Activated CD4-positive, CD25-positive, alpha-beta regulatory T cell treated with anti-CD3 and anti-CD28 coated beads, Interleukin-2, amount 50 U/mL, for 16 hours (primary cell): ENCODE measurements at places on chromosomes 6 and 20.

- DNase-seq, result no peak
Measured at GRCh38 chr6:38724343-38724742, 9.2 kb downstream of the DNAH8 start.

GRCh38 chr6:160421854-160422253 lies 73.7 kb downstream of the SLC22A3 start:
- DNase-seq, result no peak

GRCh38 chr6:165605901-165606739 lies 56.9 kb downstream of the PDE10A start:
- no peak for DNase-seq

DNA sequence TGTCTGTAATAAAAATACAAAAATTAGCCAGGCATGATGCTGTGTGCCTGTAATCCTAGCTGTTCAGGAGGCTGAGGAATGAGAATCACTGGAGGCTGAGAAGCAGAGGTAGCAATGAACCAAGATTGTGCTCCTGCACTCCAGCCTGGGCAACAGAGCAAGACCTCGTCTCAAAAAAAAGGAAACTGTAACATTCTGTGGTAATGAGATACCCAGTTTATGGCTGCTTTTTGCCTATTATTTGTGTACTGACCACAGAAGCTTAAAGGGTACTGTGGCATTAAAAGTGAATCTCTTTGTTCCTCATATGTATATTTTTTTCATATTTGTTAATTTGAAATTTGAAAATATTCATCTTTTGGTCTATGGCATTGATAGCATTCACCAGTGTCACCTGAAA lies 185.4 kb downstream of the UST start:
- DNase-seq, result no peak

DNA sequence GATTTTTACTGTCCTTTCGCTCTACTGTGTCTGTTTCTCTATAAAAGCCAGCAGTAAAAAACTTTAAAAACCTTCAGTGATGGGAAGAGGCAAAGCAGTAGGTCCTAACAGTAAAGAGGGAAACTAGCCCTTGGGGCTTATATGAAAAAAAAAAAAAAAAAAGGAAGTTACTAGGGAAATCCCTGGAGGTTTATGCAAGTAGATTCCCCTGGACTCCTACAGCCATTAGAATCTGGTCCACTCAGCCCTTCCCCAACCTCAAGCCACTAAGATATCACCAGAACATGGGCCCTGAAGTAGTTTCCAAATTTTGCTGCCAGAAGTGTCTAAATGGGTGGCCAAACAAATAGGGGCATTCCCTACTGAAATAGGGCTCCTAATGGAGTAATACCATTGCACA lies 70.5 kb upstream of the HINT3 start:
- no peak for DNase-seq

GRCh38 chr6:89729818-89730217 lies 89.8 kb downstream of the MDN1 start:
- no peak for DNase-seq

- DNase-seq, result no peak
Measured at GRCh38 chr6:141675957-141676356, 456.8 kb upstream of the GJE1 start.

DNA sequence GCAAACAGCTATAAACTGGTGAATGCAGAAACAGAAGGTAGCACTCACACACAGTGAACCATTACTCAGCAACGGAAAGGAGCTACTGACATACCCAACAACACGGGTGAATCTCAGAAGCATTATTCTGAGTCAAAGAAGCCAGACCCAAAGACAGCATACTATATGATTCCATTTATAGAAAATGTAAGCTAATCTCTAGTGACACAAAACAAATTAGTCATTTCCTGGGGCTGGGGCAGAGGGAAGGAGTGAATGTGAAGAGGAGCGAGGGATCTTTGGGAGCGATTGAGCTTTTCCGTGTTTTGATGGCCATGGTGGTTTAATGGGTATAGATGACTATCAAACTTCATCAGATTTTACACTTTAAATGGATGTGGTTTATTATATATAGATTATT lies 614.6 kb downstream of the DHX35 start:
- DNase-seq, result no peak

DNA sequence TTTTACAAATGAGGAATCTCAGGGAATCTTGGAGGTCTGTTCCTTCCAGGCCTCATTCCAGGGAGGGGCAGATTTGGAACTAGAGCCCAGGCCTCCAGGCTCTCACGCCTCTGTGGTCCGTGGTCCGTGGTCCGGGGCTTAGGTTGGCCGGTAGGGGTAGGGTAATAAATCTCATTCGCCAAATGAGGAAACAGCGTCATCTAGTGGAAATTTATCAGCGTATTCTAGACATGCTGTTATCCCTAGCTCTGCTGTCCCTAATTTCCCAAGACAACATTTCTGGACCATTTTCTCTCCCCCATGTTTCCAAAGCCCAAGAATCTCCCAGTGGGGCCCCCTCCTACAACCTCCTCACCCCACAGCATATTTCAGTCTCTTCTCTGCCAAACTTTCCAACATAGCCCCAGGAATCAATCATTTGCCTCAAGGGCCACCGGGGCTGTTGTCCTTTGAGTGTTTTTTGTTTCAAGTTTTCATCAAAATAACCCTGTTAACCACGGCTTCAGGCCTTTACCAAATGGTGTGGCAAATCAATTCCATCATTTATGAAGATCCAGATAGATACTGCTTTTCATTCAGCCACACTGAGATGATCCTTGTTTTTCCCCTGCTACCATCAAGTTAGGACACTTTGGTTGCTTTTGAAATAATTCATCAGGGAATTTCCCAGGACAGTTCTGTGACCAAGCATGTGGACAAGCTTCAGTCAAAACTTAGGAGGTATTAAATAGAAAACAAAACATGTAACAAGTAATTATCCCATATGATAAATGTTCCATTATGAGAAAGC lies 126.8 kb downstream of the ALDH8A1 start:
- DNase-seq, result no peak

DNA sequence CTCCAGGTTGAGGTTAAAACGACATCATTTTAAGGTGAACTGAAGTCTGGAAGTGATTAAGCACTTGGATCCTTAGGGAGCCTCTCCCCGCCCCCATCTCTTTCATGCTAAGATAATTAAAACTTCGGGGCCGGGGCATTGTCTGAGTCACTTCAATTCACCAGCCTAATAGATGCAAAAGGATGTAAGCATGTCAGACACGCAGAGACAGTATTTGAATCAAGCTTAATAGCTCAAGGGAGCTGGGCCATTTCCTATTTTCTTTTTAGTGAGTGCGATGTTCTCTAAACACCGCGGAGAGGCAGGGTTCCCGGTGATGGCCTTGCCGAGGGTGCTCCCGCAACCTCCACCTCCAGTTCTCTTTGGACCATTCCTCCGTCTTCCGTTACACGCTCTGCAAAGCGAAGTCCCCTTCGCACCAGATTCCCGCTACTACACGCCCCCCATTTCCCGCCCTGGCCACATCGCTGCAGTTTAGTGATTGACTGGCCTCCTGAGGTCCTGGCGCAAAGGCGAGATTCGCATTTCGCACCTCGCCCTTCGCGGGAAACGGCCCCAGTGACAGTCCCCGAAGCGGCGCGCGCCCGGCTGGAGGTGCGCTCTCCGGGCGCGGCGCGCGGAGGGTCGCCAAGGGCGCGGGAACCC lies 516 bp upstream of the IRF4 start:
- DNase-seq, result no peak

- DNase-seq, result no peak
Measured at GRCh38 chr6:131213501-131213990, 78.3 kb downstream of the AKAP7 start.

GRCh38 chr6:120141601-120142000 lies 792.0 kb upstream of the MAN1A1 start:
- DNase-seq, result no peak

- no peak for DNase-seq
Measured at GRCh38 chr20:21518292-21518991, 4.6 kb upstream of the NKX2-2 start.

DNA sequence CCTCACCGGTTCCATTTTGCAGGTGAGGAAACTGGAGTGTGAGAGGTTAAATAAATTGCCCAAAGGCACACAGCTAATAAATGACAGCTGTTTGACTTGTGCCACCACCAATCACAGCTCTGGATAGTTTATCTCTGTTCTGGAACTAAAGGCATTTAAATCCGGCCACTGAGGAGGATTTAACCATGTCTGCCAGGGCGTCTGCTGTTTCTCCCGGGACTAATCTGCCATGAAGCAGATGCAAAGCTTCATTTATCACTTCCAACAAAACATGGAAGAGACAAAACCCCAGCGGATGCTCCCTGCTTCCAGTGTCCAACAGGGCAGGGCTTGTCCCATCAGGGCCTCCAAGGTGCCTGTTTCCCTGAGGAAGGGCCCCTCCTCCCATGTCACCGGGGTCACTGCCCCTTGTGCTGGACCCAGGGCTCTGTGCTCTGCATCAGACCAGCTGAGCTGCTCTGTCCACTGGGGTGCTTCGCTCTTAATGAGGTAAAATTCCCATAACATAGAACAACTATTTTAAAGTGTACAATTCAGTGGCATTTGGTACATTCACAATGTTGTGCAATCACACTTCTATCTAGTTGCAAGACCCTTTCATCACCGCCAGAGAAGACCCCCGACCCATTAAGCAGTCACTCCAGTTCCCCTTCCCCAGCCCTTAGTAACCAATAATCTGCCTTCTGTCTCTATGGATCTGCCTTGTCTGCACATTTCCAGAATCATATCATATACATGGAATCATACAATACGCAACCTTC lies 244.3 kb downstream of the PTPRT start:
- DNase-seq, result no peak

DNA sequence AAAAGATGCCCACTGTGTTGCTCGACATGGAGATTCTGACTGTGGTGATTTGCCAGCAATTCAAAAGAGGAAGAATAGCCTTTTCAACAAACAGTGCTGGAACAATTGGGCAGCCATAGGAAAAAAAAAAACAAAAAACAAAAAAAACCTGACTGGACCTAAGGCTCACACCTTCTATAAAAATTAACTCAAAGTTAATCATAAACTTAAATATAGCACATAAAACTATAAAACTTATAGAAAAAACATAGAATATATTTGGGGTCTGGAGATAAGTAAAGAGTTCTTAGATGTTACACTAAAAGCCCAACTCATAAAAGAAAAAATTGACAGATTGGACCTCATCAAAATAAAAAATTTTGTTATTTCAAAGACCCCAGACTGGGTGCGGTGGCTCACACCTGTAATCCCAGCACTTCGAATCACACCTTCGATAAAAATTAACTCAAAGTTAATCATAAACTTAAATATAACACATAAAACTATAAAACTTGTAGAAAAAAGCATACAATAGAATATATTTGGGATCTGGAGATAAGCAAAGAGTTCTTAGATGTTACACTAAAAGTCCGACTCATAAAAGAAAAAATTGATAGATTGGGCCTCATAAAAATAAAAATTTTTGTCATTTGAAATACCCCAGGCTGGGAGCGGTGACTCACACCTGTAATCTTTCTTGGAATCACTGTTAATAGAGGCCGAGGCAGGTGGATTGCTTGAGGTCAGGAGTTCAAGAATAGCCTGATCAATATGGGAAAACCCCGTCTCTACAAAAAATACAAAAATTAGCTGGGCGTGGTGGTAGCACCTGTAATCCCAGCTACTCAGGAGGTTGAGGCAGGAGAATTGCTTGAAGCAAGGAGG lies 115.6 kb upstream of the FAM83B start:
- no peak for DNase-seq

- no peak for DNase-seq
Measured at GRCh38 chr6:159086033-159086618, 41.3 kb upstream of the TAGAP start.

DNA sequence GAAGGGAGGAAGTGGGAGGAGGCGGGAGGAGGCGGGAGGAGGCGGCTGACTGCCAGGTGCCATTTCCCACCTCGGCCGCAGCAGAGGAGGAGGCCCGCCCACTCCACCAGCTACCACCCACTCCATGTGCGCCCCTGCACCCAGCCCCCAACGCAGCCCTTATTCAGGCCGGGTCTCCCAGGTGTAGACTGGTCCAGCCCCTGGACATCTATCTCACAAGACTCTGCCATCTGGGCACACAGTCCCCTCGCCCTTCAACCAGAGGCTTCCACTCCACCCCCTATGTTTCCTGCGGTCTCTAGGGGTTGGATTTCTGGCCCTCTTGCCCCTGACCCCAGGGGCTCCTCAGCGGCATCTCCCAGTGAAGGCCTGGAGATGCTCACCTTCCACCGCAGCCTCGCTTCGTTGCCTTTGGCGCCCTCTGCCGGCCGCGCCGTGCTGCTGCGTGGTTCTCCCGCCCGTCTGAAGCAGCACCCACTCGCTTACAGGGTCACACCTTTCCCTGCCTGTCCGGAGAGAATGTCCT lies 32.6 kb upstream of the FAM83D start:
- peak; percentile 63 for DNase-seq

DNA sequence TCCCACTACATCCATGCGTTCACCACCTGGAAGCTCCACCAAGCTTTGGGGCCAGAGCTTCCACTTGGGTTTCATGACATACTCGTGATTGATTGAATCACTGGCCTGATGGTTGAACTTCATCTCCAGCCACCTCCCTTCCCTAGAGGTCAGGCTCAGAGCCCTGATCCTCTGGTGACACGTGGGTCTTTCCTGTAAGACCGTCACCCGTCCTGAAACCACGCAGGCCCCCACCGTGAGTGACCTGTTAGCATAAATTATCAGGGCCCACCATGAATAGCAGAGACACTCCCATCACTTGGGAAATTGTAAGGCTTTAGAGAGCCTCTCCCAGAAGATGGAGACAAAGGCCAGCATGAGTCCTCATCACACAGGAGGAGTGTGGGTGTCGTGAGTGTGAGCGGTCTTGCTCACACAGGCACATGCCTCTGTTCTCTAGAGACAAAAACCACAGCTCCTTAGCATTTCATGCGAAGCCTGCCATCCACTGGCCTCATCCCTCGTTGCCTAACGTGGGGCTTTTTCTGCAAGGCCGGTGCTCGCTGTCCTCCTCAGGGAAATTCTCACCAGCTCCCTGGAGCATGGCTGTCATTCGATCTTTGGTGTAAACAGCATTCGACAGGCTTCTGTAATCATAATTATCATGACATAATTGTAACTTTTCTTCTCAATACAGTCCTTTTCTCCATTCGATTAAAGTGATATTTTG lies 65.1 kb upstream of the DUSP22 start:
- DNase-seq, result no peak

- DNase-seq, result no peak
Measured at GRCh38 chr6:87197547-87197946, 42.2 kb downstream of the ZNF292 start.

DNA sequence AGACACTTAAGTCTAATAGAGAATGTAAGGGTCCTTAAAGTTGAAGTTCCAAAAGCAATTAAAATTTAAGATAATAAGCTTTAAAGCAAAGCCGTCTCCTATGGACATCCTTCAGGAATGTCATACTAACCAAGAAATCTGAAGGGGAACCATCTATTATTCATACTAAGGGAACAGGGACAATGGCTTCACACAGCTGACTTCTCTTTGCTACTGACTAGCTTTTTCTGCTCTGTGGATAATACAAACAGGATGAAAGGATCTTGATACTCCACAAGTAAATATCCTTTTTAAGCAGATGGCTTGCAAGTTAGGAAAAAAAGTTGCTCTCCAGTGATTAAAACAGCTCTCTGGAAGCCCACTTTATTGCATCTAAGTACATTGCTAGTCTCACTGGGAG lies 178.6 kb downstream of the BACH2 start:
- DNase-seq, result no peak
